ENCODE measurements at places on chromosomes 12 and 14.
A peak's percentile ranks its signal among the peaks of the same experiment; 100 is the strongest.

- DNase-seq = no peak
Measured at GRCh38 chr12:88884600-88884999, 304.3 kb upstream of the KITLG start.

DNA sequence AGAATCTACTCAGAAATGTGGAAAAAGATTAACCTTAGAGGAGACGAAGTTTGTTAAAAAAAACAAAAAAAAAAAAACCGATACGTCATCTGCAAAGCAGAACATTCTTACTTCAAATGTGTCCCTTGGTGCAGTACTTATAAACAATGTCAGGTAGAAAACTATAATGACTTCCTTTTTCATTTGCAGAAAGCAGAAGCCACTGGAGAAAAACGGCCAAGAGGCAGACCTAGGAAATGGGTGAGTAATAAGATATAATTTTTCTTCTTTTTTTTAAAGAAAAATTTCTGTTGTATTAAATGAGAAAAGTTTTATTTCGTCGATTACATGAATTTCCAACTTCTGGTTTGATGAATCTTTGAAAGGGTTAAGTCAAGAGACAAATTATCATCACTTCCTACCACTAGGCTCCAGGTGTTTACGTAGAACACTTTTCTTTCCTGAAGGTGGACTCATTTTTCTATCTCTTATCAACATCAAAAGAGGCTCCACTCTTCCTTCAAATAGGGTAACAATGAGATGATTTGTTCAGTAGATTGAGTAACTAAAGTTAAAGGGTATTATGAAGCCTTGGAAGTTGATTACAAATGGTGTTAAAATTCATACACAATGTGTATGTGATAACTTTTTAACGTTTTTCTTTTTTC lies 14.2 kb downstream of the HMGA2 start:
- DNase-seq = no peak

DNA sequence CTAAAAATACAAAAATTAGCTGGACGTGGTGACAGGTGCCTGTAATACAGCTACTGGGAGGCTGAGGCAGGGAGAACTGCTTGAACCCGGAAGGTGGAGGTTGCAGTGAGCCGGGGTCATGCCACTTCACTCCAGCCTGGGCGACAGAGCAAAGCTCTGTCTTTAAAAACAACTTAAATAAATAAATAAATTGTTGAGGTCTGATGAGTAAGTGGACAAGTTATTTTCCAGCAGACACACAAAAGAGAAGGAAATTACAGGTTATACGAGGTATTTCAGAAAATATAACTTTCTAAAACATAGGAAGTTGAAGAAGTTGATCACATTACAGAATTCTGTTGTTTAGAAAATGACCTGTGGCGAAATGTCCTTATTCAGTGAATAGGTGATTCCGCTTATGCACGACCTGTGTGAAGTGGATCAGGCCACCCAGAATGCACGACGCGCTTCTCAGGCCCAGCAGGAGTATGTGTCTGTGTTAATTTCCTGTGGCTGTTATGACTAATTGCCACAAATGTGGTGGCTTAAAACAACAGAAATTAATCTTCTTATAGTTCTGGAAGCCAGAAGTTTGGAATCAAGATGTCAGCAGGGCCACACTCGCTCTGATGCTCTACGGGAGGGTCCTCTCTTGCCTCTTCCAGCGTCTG lies 38.1 kb downstream of the P2RX7 start:
- peak; percentile 77 for DNase-seq

DNA sequence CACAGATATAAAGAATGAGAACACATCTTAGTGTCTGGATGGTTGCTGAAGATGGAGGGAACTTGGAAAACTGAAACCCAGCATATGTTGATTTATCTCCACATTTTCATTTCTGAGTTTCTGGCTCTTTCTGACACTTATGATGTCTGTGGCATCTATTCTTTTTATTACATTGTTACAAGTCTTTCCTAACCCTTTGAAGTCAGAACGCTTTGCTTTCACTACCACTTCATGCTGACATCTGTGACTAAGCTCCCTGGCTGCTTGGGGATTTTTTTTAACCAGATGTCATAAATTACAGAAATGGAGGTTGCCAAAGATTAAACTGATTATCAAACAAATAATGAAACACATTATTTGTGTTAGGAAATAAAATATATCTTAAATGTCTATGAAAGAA lies 188.7 kb downstream of the KITLG start:
- DNase-seq = peak; percentile 74

DNA sequence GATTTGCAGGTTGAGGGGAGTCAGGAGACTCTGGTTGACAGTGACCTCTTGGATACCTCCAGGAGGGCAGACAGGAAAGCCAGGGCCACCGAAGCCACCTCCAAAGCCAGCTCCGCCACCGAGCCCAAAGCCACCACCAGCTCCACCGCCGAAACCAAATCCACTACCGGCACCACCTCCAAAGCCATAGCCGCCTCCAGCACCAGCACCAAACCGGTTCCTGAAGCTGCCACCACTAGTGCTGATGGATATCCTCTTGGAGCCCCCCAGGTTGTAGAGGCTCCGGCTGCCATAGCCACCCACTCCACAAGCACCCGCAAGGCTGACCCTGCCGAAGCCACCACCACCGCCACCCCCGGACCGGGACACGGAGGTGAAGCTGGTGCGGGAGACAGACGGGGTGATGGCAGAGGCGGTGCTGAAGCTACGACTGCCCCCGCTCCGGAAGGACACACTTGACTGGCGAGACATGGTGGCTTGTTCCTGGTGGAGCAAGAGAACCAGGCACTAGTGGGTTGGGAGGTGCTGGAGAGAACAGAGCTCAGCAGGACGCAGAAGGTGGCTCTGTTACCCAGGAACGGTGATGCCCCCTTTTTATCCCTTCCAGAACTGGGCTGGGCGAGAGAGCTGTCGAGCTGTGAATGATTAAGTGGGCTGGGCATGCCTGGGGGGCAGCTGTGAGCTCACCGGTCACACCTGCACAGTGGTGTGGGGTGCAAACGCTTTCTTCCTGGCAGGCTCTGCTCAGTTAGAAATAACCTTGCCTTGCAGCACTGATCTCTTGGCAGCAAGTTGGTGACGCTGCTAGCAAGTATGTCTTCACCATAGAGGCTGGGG lies at the start of gene KRT5:
TSS of gene KRT5 (minus strand) at position 569 of the 837 bp plus-strand sequence. CDS start at position 471, 98 bp downstream.
- no peak for DNase-seq

DNA sequence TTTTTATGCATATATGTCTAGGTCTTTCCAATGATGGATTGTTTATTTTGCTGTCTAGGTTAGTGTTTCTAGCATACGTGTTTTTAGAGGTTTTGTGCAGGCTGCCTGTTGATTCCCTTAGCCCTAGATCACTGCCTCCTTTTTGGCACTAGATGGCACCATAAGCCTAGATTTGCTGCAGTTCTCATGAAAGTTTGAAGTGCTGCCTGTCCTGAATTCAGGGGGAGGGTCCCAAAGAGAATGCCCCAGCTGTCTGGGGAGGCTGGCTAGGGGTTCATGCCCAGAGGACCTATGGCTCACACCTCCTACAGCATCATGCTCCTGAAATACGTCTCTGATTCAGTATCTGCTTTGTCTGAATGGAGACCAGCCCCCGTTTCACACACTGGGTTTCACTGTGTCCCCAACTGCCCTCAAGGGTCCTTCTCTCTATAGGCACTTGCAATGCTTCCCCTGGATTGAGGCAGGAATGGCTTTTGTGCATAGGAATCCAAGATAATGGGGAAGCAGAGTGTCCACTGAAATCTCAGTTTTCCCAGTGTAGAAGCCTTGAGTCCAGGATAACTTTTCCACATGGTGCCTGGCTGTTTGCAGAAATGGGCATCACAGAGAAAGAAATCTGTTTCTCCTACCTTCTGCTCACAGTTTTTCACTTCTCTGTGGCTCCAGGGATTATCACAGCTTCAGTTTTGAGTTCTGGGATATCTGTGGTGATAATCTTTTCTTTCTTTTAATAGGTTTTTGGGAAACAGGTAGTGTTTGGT lies 14.2 kb upstream of the TXNRD1 start:
- peak; percentile 55 for DNase-seq

DNA sequence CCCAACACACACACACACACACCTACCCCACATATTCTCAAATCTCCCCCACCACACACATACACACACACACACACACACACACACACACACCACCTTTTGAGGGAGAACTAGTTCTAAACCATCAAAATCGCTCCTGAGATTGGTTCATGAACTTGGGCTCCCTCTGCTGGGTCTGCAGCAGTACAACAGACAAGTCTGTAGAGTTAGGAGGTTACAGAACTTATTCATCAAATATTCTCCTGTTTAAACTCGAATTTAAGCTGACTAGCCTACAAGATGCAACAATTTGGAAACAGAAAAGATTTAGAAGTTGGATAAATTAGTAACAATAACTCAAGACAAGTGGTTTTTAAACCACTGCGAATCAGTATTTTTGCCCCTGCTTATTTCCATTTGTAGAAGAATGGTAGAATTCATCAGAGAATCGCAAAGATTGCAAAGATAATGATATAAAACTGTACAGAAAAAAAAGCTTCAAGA lies 136.4 kb upstream of the USP15 start:
- peak; percentile 63 for DNase-seq

DNA sequence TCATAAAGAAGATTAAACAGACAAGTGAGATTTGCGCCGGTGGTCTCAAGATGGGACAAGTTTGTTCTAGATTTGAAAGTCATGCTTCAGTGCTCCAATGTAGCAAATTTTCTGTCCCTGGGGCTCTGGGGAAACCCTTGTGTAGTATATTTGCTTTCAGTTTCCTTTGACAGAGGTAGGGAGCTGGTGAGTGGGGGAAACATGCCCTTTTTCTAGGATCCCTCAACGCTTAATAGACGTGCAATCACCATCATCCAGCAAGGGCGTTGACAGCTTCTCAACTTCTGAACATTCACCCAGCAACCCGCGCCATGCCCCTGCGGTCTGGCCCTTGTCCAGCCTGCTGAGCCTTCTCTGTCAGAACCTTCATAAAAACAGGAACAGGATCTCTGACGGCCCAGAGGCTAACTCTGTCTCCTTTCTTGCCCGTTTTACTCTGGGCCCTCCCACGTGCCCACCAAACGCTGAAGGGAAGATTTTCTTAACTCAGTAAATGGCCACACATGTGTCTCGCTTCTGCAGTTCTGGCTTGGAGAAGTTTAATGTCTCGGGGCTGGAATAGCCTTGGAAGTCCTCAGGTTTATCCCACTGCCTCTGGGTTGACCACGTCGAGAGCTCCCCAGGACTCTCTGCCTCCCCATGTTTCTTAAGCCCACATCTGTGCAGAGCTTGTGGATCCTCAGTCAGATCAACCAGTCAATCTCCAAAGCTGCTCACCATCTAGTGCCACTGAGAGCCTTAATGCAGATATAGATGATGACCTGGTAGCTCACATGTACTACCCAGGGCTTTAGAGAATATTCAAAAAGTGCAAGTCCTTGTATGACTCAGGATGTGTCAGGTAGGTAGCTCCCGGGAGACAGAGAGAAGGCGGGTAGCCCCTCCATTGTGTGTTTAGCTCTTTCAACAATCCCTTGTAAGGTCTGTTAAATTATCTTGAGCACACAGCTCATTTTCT lies 58.1 kb upstream of the CCND2 start:
- no peak for DNase-seq

DNA sequence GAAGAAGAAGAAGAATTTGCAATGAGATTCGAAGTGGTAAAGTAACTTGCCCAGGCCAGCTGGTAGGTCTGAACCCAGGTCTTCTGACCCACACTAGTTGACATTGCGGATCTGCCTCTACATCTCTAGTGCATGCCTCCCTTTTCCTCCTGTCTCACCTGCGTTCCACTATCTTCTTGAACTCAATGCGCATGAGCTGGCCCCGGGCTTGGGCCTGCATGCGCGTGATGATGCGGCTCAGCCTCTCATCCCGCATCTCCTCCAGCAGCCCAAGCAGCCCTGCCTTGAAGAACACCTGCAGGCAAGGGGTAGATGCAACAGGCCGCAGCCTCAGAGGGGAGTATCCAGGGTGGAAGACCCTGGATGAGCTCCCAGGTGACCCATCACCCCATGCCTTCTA lies 11.9 kb downstream of the MYH6 start:
- no peak for DNase-seq

GRCh38 chr12:52267699-52268098 lies 6.7 kb upstream of the KRT86 start:
- DNase-seq = no peak

DNA sequence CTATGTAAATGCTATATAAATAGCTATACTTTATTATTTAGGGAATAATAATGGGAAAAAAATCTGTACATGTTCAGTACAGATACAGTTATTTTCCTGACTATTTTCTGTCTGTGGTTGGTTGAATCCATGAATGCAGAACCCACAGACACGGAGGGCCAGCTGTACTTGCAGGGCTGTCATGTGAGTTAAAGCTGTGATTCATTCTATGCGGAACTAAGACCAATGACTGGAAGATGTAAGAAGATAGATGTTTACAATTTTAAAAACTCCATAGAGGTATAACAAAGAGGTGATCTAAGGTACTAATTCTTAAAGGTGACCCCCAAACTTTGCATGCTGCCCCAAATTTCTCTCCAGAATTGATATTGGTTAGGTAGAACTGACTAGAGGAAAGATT lies 14.6 kb downstream of the PCNX4 start:
- peak; percentile 86 for DNase-seq

DNA sequence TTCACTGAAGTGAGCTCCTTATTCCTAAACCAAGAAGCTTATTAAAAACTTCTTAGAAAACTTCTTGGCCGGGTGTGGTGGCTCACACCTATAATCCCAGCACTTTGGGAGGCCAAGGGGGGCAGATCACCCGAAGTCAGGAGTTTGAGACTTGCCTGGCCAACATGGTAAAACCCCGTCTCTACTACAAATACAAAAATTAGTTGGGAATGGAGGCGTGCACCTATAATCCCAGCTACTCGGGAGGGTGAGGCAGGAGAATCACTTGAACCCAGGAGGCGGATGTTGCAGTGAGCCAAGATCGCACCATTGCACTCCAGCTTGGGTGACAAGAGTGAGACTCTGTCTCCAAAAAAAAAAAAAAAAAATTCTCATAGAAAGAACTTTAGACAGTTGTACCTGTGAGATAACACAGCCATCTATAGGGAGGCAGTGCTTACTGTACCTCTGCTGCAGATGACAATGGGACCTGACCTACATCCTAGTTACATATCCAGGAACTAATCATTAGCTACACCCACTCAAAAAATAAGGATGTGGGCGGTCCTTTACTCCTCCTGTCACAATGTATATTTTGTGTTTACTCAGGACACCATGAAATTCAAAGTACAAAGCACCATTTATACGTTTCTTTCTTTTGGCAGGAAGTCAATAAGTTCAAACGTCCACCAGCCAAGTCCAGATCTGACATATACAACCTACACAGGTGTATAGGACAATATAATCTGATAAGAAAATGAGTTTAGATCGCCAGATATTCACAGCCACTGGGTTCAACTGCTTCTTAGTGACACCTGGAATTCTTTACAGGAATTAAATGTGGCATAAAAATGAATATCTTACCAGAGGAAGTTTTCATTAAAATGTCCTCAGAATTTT lies 14.9 kb downstream of the STXBP6 start:
- no peak for DNase-seq

DNA sequence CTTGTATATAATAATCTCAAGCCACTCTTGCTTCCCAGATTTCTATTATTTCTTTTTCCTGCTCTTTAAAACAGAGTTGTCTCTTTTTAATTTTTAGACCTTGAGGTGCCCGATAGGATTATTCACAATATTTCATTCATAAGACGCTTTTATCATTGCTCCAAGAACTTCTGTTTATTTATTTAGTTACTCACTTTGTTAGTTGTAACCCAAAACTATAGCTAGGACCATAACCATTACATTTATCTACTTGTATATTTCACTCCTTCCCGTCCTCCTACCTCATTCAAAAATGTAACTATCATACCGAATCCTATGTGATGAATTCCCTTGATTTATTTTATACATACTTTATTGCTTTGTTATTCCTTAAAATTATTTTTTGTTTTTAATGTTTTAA lies 7.1 kb downstream of the EIF2S3B start:
- no peak for DNase-seq

- no peak for DNase-seq
Measured at GRCh38 chr12:108559748-108560147, 1.2 kb downstream of the SART3 start.
